Fibroblast of skin of left quadriceps (primary cell): ENCODE measurements at places on chromosomes 1 and 21.

- no peak for DNase-seq
Observed at GRCh38 chr1:27614625-27615344, 10.8 kb upstream of the AHDC1 start.

DNA sequence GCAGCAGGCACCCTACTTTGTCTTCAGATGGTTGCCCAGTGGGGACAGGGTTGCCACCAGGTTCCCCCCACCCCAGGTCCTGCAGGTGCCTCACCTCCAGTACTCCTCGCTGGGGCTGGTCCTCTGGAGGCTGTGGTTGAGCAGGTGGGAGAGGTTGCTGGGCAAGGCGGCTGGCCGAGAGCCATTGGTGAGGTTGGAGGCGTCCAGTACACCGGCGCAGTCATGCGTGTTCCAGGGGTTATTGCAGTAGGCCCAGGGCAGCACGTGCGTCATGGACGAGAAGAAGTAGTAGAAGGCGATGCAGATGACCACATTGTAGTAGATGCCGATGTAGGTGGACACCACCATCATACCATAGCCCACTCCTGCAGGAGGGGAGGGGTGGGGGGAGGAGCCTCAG, 16.9 kb downstream of the CCDC24 start:
- DNase-seq, result no peak

- DNase-seq, result no peak
Observed at GRCh38 chr1:74731399-74732052, 1.3 kb downstream of the CRYZ start.

DNA sequence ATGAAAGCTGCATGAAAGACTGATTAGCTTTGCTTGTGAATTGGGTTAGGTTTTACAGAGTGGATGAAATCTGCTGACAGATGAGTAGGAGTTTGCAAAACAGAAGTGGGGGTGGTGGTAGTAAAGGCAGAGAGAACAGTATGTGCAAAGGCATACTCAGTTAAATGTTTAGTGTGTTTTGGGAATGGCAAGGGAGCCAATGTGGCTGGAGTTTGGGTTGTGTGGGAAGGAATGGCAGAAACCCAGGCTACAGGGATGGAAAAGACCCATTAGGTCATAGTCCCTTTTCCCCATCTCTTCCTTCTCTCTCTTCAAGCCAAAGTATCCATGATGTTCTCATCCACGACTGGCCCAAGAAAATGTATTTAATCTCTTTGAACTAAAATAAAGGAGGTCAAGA, 362.2 kb upstream of the LYPLAL1 start:
- DNase-seq, result no peak

DNA sequence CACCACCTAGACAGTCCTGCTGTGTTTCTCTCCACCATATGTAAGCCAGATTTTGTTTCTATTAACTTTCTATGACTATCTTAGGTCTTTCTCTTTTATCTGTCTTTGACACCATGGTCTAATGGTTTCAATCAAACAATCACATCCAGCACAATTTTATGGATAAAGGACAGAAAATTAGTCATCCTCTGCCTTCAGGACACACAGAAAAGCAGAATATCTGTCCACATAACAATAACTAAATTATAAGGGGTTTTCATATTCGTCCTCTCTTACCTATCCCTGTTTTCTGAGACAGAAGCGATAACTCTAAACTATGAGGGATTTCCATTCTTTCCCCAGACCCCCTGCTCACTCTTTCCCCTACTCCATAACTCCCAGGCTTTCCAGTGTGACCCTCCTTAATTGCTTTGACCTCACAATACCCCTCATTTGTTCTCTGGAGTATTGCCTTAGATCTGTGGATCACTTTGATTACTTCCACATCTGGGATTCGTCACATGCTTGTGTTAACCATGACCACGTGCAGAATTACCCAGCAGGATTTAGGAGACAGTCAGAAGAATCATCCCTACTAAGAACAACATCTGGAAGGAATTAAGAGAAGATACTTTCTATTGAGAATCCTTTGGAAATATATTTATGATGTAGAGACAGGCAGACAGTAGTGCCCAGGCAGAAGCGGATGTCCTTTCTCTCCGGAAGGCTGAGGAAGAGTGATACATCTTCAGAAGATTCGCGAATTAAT, 108.2 kb upstream of the GREM2 start:
- DNase-seq, result peak; percentile 89

DNA sequence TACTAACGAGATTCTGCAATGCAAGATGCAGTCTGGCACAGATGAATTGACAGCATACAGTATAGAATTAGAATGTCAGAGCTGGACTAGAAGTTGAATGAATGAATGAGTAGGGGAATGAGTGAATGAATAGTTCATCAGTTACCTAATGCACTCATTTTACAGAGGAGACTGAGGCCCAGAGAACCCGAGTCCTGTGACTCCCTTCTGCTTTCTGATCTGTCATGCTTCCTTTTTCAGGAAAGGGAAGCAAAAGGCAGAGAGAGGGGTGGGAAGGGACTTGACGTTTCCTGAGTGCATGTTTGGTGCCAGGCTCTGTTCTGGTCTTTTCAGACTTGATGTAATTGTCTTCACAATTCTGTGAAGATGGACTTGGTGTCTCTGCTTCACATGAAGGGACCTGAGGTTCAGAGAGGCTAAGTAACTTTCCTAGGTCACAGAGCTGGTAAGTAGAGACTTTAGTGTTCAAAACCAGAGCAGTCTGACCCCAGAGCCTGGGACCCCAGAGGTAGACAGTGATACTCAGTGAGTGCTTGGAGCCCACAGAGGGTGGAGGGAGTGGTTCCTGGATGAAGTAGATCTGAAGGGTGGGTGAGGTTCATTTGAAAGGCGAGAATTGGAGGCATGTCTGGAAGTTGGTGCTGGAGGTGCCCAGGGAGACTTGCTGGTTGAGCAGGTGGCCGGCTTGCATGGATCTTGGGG, 8.0 kb upstream of the MEX3A start:
- DNase-seq, result no peak

GRCh38 chr1:210310562-210311153, 18.0 kb upstream of the HHAT start:
- DNase-seq, result no peak

- peak; percentile 13 for DNase-seq
Observed at GRCh38 chr1:62436039-62436465, 797 bp upstream of the USP1 start.

GRCh38 chr21:44556879-44557278, 1.7 kb downstream of the KRTAP10-3 start:
- no peak for DNase-seq

GRCh38 chr1:170192546-170192945, 46.8 kb downstream of the NTMT2 start:
- no peak for DNase-seq

GRCh38 chr1:85321237-85321964, 45.0 kb upstream of the BCL10 start:
- no peak for DNase-seq

DNA sequence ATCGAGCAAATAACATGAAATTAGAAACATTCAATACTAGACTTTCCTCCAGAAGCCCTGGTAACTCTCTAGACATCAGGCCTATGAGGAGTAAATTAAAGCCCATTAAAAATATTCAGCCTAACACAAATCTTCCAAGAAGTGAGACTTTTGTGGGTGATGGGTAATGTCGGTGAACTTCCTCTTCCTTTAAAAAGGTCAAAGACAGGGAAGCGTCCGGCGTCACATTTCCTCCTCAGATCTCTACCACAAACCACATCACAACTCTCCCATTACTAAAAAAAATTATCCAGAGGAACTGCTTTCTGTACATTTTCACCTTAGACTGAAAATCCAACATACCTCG, 1.4 kb downstream of the EIF4G3 start:
- DNase-seq, result no peak

- DNase-seq, result no peak
Observed at GRCh38 chr1:203364094-203364801, 13.3 kb upstream of the FMOD start.

GRCh38 chr21:35204125-35204524, 155.0 kb upstream of the RUNX1 start:
- DNase-seq, result no peak

DNA sequence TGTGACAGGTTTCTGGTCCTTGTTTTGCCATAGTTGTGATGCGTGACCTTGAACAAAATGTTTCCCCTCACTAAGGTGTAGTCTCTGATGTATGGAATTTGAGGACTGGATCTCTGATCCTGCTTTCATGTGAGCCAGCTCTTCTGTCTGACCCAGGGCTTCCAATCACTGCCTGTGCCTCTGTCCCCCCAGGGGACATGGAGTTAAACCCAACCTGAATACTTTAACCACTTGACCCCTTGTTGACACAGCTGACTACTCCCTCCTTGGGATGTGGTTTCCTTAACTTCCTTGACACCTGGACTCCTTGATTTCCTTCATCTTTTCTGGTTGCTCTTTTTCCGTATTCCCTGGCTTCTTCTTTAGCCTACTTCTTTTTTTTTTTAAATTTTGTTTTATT, 36.0 kb upstream of the SSBP3 start:
- DNase-seq, result no peak

DNA sequence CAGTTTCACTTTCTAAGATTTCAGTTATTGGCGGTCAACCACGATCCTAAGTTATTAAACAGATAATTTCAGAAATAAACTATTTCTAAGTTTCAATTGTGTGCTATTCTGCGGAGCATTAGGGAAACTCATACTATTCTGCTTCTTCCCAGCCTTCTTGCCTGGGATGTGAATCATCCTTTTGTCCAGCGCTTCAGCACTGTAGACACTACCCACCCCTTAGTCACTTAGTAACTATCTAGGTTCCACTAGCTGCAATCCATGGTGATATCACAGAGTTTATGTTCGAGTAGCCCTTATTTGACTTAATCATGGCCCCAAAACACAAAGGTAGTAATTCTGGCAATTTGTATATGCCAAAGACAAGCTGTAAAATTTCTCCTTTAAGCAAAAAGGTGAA, 279.9 kb upstream of the ADAMTS5 start:
- DNase-seq, result no peak

- no peak for DNase-seq
Observed at GRCh38 chr1:205492774-205493173, 11.7 kb upstream of the CDK18 start.

- DNase-seq, result no peak
Observed at GRCh38 chr1:66175098-66175497, 358.9 kb upstream of the SGIP1 start.

- DNase-seq, result no peak
Observed at GRCh38 chr1:156705321-156705917, at the start of gene CRABP2. CRABP2 (minus strand) TSS chr1:156705583; CDS start chr1:156705446, 137 bp downstream.

- peak; percentile 84 for DNase-seq
Observed at GRCh38 chr1:209398313-209398991, 185.1 kb upstream of the CAMK1G start.

- no peak for DNase-seq
Observed at GRCh38 chr1:168512864-168513595, 30.8 kb downstream of the XCL2 start.

- peak; percentile 66 for DNase-seq
Observed at GRCh38 chr1:32989160-32990050, 24.8 kb upstream of the RNF19B start.

- no peak for DNase-seq
Observed at GRCh38 chr1:182357171-182357570, 34.4 kb downstream of the GLUL start.

DNA sequence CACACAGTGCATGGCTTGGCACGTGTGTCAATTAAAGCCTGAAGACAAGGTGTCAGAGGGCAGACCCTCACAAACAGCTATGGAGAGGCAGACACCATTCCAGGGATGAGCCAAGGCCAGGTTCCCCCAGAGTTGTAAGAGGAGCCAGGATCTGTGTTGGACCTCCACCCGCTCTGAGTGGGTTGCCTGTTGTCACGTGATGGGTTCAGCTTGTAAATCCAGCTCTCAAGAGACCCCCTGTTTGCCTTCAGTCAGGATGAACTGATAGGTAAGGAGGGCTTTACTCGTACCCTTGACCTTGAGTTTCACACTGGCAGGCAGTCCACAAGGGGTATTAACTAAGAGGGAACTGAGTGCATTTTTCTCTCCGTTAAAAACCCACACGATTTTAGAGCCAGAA, 27.7 kb upstream of the KCND3 start:
- DNase-seq, result no peak

- DNase-seq, result no peak
Observed at GRCh38 chr1:41242342-41243078, 404 bp upstream of the SCMH1 start.

DNA sequence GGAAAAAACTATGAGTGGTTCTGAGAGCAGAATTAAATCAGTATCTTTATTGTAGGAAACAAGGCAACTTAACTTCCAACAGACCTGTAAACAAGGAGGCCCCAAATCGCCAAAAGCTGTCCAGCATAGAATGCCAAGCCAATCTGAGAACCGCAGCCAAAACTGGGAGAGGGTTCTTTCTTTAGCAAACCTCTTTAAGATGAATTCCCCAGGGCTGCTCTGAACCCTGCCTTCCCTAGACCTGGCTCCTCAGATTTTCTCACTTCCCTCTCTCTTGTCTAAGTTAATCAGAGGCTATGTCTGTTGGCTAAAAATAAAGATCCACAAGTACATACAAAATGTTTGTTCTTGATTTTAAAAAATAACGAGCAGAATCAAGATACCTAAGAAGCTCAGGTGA, 141.4 kb downstream of the SMYD3 start:
- DNase-seq, result no peak

- DNase-seq, result no peak
Observed at GRCh38 chr1:179190861-179191260, 38.6 kb downstream of the ABL2 start.

DNA sequence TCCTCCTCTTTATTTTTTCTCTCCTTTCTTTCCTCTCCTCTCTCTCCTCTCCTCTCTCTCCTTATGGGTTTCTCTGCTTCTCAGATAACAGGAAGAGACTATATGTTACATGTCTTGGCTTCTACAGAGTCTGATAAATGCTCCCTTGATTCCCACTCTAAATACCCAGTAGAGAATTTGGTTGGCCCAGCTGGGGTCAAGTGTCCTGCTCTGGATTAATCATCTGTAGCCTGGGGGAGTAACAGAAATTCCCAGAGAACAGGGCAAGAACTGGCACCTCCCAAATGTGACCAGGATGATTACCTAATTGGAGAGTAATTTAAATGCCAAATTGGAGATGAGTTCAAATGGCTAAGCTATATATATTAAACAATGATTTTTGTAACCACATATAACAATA, 146.1 kb upstream of the LMO4 start:
- DNase-seq, result no peak

DNA sequence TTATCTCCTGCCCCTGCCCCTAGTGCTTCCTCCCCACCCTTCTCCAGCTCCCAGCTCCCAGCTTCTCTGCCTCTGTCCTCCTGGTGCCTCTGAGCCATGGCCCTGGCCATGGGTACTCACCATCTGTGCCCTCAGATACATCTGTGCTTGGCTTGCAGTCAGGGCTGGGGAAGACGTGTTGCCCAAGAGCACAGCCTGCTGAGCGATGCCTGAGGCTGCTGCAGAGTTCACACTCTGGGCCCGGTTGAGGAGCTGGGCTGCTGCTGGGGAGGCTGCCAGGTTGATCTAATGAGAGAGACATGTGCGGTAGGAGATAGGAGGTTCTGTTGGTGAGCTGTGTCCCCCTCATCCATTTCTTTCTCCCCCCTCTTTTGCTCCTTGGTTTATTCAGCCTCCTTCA, 49.4 kb upstream of the A3GALT2 start:
- no peak for DNase-seq

DNA sequence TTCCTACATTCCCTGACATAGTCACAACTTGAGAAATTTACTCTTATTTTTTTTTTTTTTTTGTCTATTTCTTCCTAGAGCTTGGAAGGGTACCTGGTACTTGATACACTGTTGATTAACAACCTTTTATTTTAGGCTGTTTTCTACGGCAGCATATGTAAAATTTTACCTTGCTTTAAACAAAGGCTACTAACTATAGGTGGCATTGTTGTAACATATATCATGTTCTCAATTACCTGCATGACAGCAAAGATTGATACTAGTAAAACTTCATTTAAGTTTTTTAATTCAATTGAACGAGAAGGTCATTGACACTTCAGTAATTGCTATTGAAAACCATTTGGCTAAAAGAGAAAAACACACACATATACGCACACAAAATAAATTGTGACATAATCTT, 238.3 kb upstream of the ESRRG start:
- no peak for DNase-seq

GRCh38 chr1:178417858-178418257, 78.9 kb downstream of the CLEC20A start:
- peak; percentile 48 for DNase-seq
